ENCODE measurements at places on chromosomes 3 and 15.

DNA sequence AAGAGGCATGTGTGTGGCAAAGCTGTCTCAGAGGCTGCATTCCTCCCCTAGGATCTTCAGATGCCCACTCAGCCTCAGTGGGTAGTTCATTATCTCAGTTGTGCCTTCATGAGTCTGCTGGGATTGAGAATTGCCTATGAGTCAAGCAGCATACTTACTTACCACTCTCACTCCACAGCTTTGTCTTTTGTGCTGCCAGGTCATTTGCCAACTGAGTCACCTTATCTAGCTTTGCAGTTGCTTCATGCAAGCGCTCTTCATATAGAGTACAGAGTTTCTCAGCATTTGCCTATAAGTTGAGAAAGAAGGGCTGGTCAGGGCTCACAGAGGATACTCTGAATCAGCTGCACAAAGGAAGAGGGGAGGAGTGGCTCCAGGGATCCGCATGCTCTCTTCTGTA lies 89.5 kb downstream of the MYH15 start:
- DNase-seq: no peak

DNA sequence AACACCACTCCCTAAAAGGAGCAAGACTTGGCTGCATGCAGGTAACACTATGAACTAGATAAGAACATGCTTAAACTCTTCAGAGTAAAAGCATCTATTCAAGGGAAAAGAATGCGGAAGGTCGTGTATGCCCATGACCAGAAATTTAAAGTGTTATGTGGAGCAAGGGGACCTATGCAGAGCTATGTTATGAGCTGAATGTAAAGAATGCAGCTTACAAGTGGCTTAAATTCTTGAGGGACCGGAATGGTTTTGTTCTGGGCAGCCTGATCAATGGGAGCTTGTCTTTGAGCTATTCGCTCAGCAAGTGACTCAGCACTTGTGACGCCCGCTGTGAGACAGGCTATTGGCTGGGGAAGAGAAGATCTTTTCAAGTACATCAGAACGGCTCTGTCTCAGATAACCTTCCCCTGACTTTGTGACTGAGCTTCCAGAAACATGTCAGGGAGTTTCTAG lies 367.5 kb upstream of the THBS1 start:
- DNase-seq: peak; percentile 31

DNA sequence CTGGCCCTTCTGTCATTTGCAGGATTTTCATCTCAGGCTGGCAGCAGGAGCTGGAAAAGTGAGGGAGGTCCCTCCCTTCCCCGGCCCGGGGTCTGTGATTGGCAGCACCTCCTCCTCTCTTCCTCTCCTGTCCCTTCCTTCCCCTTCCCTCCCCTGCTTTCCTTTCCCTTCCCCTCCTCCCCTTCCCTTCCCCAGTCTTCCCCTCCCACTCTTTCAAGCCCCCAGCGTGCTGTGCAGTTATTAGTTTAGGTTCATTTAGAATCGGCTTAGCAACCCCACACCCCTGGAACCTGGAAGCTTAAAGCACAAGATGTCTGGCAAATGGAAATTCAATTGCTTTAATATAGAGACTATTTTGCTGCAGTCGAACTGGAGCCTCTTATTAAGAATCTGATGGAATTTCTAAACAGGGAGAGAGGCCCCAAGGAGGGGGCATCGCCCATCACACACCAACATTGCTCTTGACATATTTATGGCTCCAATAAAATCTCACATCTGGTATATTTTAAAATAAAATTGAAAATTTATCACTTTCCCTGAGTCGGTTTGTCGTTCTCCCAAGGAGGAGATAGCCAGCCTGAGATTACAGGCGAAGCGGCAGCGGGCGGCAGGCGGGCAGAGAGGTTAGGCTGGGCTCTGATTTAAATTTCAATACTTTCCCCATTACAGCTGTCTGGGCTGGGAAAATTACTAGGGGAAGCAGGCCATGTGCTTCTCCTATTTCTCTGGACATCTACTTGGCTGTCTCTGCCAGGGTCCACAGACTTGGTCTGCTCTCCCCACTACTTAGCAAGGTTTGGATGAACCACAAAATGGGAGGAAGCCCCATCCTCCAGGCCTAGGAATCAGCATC lies 98.9 kb downstream of the LINGO1 start:
- DNase-seq: no peak

DNA sequence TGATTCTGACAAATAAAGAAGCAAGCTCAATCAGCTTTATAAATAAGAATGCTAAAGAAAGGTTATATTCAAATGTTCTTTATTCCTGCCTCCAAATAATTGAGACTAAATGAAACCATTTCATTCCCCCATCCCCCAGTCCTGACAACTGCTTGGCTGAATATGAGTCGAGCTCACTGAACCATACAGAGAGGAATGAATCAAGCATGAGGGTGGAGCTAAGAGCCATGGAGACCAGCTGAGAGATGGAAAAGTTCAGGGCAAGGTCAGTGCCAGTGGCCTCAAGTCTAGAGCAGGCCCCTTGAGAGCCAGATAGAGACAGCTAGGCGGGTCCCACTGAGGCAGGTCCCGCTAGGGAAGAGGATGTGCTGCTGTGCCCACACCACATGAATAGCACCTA lies 188.7 kb upstream of the EIF1B start:
- no peak for DNase-seq
